Sigmoid colon (tissue), 7 donors: ENCODE measurements at places on chromosomes 3 and 15. TPM values are rescaled to one million over a fixed set of nuclear protein-coding genes. Genes with fewer than 3 reads are reported as not detected.

- H3K27me3 ChIP-seq: no peaks in the 10 kb centered on the region
- H3K4me3 ChIP-seq: no peak overlapping the region
- no peak overlapping the region for H3K27ac ChIP-seq
- peaks cover 28% of the 10 kb centered on the region for H3K4me1 ChIP-seq
These were observed 98.1 kb downstream of the TMCC1 start for GRCh38 chr3:129795186-129796010.

GRCh38 chr15:93146196-93146595 is 57.2 kb upstream of the RGMA start:
- no peak overlapping the region for H3K4me3 ChIP-seq
- no peak for DNase-seq
- H3K27me3 ChIP-seq: no peaks in the 10 kb centered on the region
- no peaks in the 10 kb centered on the region for H3K36me3 ChIP-seq
- H3K27ac ChIP-seq: no peak overlapping the region
- no peaks in the 10 kb centered on the region for H3K4me1 ChIP-seq

DNA sequence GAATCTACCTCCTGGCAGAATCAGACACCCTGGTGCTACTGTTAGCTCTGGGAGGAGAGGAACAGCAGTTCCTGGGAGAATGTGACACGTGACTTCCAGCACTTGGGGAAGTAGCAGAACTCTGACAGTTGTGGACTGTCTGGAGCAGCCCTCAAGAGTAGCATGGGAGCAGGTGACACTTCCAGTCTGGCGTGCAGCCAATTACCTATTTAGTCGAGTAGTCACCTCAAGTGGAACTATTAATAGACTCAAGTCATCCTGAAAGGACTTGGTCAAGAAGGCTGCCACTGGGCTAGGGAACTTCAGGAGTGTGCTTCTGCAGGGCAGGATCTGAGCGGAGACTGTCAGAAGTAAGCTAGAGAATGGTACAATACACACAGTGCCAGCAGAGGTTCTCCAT is 62.3 kb downstream of the MTHFS start:
- no peaks in the 10 kb centered on the region for H3K4me1 ChIP-seq
- H3K27ac ChIP-seq: no peak overlapping the region
- no peak for DNase-seq

- H3K27ac ChIP-seq: no peak overlapping the region
- H3K4me1 ChIP-seq: no peaks in the 10 kb centered on the region
- H3K27me3 ChIP-seq: no peaks in the 10 kb centered on the region
- H3K4me3 ChIP-seq: no peak overlapping the region
These were observed 104.5 kb upstream of the SLCO2A1 start for GRCh38 chr3:134134240-134134639.

DNA sequence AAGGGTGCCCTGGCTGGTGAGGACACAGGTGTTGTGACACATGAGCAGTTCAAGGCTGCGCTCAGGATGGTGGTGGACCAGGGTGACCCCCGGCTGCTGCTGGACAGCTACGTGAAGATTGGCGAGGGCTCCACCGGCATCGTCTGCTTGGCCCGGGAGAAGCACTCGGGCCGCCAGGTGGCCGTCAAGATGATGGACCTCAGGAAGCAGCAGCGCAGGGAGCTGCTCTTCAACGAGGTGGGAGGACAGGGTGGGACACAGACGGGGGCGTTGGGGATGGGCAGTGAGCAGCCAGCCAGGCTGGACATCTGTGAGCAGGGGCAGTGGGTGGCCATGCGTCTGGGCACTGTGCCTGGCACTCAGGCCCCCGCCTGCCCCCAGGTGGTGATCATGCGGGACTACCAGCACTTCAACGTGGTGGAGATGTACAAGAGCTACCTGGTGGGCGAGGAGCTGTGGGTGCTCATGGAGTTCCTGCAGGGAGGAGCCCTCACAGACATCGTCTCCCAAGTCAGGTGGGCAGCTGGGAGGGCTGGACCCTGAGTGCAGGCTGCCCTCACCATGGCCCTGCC is 10.3 kb downstream of the ANKRD63 start:
- H3K4me3 ChIP-seq: no peak overlapping the region
- DNase-seq: no peak
- H3K36me3 ChIP-seq: no peaks in the 10 kb centered on the region
- peaks cover under 1% of the 10 kb centered on the region for H3K4me1 ChIP-seq

DNA sequence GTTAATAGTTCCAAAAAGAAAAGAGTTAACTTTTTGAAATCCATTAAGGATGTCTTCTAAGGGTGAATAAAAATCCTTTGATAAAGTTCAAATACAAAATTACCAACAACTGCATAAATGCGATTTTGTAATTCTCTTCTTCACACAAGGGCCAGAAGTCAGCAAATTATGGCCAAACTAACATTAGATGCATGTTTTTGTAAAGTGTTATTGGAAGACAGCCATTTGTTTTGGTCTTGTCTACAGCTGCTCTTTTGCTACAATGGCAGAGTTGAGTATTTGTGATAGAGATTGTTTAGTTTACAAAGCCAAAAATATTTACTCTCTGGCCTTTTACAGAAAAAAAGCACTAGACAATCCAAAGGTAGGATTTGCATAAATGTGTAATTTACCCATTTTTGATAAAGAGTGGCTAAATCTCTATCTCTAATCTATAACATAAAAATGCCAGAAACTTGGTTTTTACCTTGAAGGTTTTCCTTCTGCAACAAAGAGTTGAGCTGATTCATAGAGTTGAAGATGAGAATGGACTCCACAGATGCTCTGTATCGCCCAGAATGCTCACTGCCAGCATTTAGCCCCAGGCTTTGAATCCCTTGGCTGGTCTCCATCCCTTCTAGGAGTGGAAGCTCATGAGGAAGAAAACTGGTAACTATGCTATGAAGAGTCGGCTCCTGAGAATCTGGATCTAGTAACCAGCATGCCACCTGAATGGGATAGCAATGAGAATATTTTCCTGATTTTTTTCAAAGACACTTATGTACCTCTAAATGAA is 64.5 kb downstream of the POLQ start:
- H3K4me1 ChIP-seq: no peaks in the 10 kb centered on the region
- no peak overlapping the region for H3K4me3 ChIP-seq
- no peak for DNase-seq
- no peaks in the 10 kb centered on the region for H3K27me3 ChIP-seq
- no peaks in the 10 kb centered on the region for H3K36me3 ChIP-seq
- H3K27ac ChIP-seq: no peak overlapping the region

DNA sequence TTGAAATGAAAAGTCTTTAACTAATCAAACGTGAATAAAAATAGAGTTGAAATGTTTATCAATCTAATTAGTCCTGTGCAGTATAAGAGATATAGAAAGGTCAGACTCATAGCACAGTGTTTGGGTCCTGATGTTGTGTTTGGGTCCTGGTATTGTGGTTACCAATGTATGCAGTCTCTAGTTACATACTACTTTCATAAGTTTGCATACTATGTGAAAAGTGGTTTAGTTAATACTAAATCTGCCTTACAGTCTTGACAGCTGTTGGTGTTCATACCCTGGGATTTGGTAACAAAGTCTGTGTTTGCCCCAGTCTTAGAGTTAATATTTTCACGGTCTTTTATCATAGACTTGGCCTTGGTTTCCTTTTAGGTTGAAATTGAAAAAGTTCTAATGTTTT is 41.7 kb downstream of the KIF15 start:
- no peaks in the 10 kb centered on the region for H3K27me3 ChIP-seq
- H3K4me3 ChIP-seq: no peak overlapping the region
- H3K36me3 ChIP-seq: no peaks in the 10 kb centered on the region
- H3K27ac ChIP-seq: no peak overlapping the region

DNA sequence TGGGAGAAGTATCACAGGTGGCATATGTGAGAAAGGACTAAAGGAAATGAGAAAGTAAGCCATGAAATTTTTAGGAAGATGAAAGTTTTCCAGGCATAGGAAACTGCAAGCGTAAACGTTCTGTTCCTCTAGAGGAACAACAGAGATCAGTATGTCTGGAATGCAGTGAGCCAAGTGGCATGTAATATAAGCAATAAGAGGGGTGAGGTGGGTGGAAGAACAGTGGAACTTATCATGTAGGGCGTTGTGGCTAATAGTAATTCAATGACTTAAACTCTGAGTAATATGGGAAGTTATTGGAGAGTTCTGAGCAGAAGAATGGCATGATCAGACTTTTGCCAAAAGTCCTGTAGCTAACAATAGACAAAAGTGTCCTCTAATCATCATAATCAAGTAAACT is 902.9 kb downstream of the EPHA3 start:
- no peak for DNase-seq
- H3K27me3 ChIP-seq: no peaks in the 10 kb centered on the region
- H3K36me3 ChIP-seq: no peaks in the 10 kb centered on the region
- no peaks in the 10 kb centered on the region for H3K4me1 ChIP-seq
- H3K27ac ChIP-seq: peak overlapping the region; percentile 61
- H3K4me3 ChIP-seq: no peak overlapping the region

GRCh38 chr3:116886202-116886893 is 176.8 kb downstream of the TUSC7 start:
- peaks cover 6% of the 10 kb centered on the region for H3K4me1 ChIP-seq
- H3K27ac ChIP-seq: no peak overlapping the region
- H3K27me3 ChIP-seq: no peaks in the 10 kb centered on the region
- DNase-seq: no peak
- no peak overlapping the region for H3K4me3 ChIP-seq
- H3K36me3 ChIP-seq: no peaks in the 10 kb centered on the region

DNA sequence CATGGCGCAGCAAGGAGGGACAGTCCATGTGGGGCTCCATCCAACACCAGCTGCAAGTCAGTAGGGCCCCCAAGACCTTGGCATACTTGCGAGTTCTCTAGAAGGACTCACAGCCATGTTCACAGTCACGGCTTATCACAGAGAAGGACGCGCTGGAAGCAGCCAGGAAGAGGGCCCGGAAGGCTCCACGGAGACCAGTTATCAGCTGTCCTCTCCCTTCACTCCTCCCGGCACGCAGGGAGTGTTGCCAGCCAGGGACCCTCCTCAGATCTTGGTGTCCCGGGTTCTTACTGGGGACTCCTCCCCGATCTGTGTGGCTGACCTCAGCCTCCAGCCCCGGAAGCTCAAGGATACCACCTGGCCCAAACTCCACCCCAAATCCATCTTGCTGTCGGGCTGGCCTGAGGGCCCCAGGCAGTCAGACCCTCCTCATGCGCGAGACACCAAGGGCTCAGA is 68.0 kb downstream of the SLTM start:
- H3K4me1 ChIP-seq: peaks cover 6% of the 10 kb centered on the region
- no peaks in the 10 kb centered on the region for H3K27me3 ChIP-seq
- no peak overlapping the region for H3K27ac ChIP-seq
- no peak for DNase-seq
- H3K36me3 ChIP-seq: no peaks in the 10 kb centered on the region

DNA sequence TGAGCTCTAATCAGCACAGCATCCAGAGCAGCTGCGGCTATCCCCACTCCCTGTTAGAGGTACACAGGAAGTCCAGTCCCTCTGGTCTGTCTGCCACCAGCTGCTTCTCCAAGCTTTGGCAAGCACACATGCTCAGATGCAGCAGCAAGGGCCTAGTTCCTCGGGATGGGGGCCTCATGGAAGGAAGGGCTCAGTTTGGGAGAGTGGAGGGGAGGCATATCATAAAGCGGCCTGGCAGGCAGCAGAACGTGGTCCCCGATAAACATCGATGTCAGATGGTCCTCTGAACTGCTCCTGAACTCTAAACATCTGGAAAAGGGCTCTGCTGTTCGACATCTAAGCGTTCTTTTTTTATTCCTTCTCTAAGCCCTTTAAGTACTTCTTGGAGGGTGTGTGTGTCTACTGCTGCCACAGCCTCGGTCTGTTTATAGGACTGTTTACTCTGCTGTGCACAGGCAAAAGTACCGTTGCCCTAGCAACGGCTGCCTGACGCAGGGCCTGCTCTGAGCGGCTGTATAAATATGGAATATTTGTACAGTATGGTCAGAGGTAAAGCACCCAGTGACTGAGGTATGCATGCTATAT is 74.6 kb downstream of the PRICKLE2 start:
- peaks cover 20% of the 10 kb centered on the region for H3K36me3 ChIP-seq
- peak overlapping the region; percentile 84 for H3K27ac ChIP-seq
- H3K4me3 ChIP-seq: no peak overlapping the region
- peak; percentile 92 for DNase-seq
- H3K27me3 ChIP-seq: no peaks in the 10 kb centered on the region

GRCh38 chr3:115165266-115165665 is 18.2 kb upstream of the ZBTB20 start:
- no peak overlapping the region for H3K4me3 ChIP-seq
- H3K27ac ChIP-seq: no peak overlapping the region

- no peak overlapping the region for H3K27ac ChIP-seq
- DNase-seq: no peak
- no peaks in the 10 kb centered on the region for H3K36me3 ChIP-seq
- no peaks in the 10 kb centered on the region for H3K27me3 ChIP-seq
- H3K4me3 ChIP-seq: no peak overlapping the region
- no peaks in the 10 kb centered on the region for H3K4me1 ChIP-seq
These were observed 190.2 kb downstream of the STAG1 start for GRCh38 chr3:136562026-136562425.

GRCh38 chr15:68377766-68378165 is 54.2 kb downstream of the ITGA11 start:
- no peaks in the 10 kb centered on the region for H3K4me1 ChIP-seq
- H3K4me3 ChIP-seq: no peak overlapping the region
- no peaks in the 10 kb centered on the region for H3K27me3 ChIP-seq
- H3K27ac ChIP-seq: no peak overlapping the region
- peak; percentile 37 for DNase-seq

DNA sequence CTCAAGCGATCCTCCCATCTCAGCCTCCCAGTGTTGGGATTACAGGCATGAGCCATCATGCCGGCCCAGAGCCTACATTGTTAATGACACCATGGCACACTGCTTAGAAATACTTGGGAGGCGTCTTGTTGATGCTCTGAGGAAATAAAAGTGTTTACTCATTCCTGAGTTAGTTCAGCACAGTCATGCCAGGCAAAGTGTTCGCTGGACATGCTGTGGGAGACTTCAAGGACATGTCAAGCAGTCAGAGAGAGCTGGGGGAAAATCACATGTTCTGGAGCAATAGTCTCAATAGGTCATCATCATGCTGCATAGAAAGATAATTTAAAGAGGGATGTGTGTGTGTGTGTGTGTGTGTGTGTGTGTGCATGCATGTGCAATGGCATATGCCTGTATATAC is 37.5 kb downstream of the TTC23 start:
- no peak overlapping the region for H3K4me3 ChIP-seq
- H3K27ac ChIP-seq: peak overlapping the region; percentile 90
- H3K4me1 ChIP-seq: peaks cover 53% of the 10 kb centered on the region
- DNase-seq: no peak

CCR9 gene
- not detected for total RNA-seq

SLC12A8 gene
- not detected for total RNA-seq

MYRIP gene
- total RNA-seq: 5.5 TPM

CPB1 gene
- total RNA-seq: not detected

WNT7A gene
- total RNA-seq: not detected

LIPC gene
- 0.83 TPM for total RNA-seq

DUOX2 gene
- total RNA-seq: 0.71 TPM

CYP1A2 gene
- not detected for total RNA-seq

SNURF gene
- 21.8 TPM for total RNA-seq
